ENCODE measurements at places on chromosomes 6 and 20.
A peak's percentile ranks its signal among the peaks of the same experiment; 100 is the strongest.

GRCh38 chr6:156601152-156602065 is 175.8 kb upstream of the ARID1B start:
- DNase-seq = no peak

DNA sequence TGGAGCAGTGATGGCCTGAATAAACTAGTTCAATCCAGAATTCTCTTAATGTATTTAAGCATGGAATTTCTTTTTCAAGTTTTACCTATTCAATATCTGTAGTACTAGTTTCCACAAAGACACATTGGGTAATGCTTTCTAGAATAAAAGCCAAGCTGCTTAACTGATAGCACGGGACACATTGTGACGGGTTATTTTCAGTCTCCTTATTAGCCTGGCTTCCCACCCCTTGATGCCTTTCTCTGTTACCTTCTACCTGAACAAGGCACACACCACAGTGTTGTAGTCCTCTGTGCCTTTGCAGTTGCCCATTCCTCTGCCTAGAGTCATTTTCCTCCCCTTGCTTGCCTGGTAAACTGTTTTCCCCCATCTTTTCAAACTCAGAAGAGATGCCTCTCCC is 139.1 kb downstream of the HDGFL1 start:
- no peak for DNase-seq

GRCh38 chr20:61287583-61288275 is 35.7 kb downstream of the CDH4 start:
- DNase-seq = no peak

DNA sequence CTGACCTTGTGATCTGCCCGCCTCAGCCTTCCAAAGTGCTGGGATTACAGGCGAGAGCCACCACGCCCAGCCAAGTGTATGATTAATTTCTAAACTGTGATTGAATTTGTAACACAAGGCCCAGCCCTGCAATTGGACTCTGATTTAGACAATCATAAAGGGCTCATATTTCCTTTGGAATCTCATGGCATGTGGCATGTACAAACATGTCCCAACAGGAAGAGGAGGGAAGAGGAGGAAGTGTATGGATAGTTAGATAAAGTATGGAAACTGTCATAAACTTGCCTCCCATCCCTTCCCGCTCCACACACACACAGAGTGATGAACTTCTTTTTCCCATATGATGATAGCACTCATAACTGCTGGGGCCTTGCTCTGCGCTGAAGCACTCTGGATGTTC is 27.2 kb upstream of the QKI start:
- no peak for DNase-seq

DNA sequence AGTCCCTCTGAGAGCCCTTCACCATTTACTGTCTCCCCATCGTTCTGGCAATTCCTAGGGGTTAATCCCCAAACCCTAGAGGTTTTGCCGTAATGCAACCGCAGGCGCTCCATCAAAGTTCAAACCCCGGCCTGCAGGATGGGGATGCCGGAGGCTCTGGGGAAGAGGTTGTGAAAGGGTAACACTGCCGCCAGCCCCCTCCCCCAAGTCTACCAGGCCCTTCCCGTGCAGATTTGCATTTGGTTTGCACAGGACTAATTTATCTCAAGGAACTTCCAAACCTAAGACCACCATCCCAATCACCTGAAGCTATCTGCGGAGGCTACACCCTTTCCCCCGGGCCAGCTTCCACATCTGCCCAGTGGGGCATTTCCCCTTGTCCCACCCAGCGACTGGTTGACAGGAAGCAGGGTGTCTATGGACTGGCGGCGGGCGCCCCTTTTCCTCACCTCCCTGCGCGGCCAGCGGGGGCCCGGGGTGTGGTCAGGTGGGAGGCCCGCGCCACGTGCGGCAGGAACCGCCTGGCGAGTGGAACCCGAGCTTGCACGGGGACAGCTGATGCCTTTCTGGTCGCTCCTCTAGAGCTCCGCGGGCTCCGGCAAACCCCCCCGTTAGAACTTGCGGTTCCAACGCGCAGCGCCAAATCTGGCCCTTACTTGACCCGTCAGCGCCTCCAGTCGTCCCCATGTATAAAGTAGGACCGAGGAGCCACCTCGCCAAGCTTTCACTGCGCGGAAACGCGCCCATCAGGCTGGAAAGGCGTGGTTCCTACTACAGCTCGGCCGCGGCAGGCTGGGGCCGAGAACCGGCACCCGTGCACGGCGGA is 9.4 kb upstream of the SLC4A11 start:
- DNase-seq = peak; percentile 30

- no peak for DNase-seq
Measured at GRCh38 chr20:22623211-22623610, 38.8 kb upstream of the FOXA2 start.

GRCh38 chr6:20605061-20605460 is 70.8 kb downstream of the CDKAL1 start:
- DNase-seq = no peak

- no peak for DNase-seq
Measured at GRCh38 chr6:150687508-150687907, 87.8 kb downstream of the PLEKHG1 start.

DNA sequence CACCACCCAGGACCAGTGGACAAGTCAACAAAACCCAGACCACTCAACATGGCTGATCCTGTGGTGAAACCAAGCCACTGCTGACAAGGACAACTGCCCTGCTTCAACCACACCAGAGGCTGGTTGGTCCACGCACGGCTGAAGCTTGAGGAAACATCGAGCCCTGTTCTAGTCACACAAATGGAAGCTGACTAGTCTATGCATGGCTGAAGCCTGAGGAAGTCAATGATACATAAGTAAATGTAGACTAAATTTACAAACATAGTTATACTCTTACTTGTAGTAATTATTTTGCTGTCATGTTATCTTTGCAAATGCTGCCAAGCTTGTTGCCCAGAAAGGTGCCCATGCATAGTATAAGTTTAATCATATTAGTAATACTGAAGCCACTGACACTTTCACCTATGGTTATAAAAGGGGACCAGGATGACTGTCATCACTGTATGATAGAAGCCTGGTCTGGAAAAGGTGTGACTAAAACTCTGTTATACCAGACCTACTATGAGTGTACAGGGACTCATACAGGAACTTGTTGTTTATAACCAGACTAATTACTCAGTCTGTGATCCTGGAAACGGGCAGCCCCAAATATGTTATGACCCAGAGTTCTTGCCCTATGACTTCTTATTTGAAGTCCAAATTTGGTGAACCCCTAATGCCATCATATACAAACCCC is 5.6 kb downstream of the IL22RA2 start:
- no peak for DNase-seq

DNA sequence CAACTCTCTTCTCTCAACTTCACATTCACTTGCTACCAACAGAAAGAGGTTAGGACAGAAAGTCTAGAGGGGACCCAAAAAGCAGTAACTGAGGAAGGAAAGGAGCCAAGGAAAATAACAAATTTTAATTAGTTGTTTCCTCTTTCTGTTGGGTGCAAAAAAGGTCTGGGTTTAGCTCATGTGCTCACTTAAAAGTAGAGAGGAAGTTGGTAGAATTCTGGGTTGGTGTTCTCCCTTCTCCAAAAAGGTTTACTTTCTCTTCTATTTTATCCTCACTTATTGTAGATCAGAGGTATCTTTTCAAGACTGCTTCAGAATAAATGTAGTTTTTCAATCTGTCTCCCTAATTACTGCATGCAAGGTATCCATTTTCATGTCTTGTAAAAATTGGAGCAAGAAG is 42.8 kb downstream of the MAP3K7 start:
- DNase-seq = no peak

GRCh38 chr6:35218021-35218420 is 4.3 kb downstream of the SCUBE3 start:
- DNase-seq = peak; percentile 59

- DNase-seq = peak; percentile 72
Measured at GRCh38 chr20:2879146-2879545, 5.9 kb downstream of the PTPRA start.

GRCh38 chr20:58818586-58819285 is 32.0 kb downstream of the GNAS-AS1 start:
- peak; percentile 96 for DNase-seq

DNA sequence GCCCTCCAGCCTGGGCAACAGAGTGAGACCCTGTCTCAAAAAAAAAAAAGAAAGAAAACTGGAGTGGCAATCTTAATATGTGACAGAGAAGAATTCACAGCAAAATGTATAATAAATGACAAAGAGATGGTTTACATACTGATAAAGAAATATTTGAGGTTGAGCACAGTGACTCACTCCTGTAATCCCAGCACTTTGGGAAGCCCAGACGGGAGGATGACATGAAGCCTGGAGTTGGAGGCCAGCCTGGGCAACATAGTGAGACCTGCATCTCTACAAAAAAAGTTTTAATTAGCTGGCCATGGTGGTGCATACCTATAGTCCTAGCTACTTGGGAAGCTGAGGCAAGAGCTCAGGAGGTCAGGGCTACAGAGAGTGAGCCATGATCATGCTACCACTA is 12.4 kb upstream of the DEFB118 start:
- no peak for DNase-seq

DNA sequence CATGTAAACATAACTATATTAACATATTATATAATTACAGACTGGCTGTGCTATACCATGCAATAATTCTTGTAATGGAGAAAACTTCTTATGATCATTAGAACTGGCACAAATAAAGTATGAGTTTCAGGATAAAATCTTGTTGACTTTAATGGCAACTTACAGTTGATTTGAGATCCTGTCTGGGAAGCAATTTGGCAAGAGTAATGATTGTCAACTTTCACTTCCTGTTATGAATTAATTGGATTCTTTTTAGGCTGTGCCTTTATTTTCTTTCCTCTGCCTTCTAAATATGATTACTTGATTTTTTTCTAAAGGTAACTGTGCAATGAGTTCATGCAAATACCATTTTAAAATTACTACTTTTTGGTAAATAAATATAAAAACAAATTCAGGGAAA is 158.1 kb upstream of the B3GAT2 start:
- no peak for DNase-seq

GRCh38 chr20:20457392-20458126 is 89.7 kb downstream of the INSM1 start:
- DNase-seq = peak; percentile 17

GRCh38 chr6:146709036-146709622 is 110.4 kb downstream of the ADGB start:
- no peak for DNase-seq

DNA sequence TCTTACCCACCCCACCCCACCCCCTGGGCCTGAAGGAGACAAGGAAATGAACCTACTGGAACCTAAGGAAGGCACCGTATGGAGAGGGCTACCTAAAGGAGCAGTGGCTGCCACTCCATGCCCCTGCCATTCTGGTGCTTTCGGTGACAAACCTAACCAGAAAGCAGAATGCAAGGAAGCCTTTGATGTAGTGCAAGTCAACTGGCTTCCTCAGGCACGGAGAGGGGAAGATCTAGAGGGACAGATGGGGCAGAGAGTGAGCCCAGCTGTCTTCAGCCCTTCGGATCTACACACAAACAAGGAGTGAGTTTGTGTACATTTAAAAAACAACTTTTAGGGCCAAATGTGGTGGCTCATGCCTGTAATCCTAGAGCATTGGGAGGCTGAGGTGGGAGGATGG is 39.5 kb downstream of the PPP1R16B start:
- DNase-seq = no peak

GRCh38 chr6:7401075-7401474 is 11.5 kb downstream of the RIOK1 start:
- no peak for DNase-seq

DNA sequence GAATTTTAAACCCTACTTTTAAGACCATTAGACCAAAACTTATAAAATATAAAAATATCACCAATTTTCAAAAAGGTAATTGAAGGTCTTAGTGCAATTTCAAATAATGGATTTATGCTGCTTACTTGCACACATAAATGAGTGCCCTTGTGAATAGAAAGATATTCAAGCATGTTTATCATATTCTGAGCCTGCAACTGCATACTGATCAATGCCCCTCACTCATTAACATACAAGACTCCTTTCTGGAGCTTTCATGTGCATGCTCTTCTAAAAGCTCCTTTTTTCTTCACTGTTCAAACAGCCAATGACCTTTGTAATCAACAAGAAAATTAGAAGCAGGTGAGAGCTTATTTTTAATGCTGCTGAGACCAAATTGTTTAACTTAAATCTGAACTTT is 1139.3 kb downstream of the HACE1 start:
- no peak for DNase-seq

GRCh38 chr6:40563111-40563510 is 24.1 kb downstream of the LRFN2 start:
- DNase-seq = no peak

- DNase-seq = no peak
Measured at GRCh38 chr6:159193923-159194322, 24.7 kb downstream of the FNDC1 start.

DNA sequence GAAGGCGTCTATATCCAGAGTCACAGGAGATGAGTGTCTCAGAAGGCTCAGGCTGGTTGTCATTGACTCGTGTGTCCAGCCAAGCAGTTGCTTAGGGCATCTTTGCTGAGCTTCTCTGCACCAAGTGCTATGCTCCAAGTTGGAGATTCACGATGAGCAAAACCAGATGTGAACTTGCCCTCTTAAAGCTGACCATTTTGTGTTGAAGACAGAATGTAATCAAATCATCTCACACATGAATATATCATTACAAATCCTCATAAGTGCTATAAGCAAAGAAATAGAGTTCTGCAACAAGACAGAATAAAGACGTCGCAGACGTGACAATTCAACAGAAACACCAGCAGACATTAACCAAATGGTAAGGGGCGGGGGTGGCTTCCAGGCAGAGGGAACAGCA is 103.9 kb downstream of the ALDH8A1 start:
- DNase-seq = no peak

DNA sequence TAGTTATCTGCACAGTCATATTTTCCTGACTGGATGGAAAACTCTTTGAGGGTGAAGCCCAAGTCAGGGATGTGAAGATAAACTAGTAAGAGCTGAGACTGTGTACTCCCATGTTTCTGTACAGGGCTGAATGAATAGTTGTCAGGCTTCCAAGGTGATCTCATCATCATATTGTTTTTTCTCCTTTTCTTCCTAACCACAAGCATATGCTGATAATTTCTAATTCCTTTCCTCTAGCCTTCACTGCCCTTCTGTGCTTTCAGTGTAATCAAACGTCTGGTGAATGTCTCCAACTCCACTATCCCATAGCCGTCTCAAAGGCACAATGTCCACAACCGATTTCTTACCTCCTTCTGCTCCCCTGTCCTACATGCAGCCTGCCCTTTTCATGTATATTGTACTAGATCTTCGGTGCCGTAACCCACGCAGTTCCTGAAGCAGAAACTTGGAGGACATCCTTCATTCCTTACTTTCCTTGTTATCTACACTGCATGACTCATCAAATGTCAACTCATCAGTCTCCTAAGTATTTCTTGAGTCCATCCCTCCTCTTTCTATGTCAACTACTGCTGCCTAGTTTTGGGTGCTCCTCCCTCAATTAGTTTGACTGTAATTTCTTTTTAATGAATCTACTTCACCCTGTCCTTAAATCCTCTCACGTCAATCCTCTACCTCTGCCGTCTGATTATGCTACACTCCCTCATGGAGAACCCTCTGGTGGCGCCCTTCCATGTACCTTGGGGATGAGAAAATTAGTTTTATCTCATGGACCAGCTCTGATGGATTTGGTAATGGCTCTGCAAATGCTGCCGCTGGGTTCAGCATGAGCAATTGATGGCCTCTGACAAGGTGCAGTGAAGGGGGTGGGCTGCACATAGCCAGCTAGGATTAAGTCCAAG is 21.9 kb downstream of the NCOA7 start:
- peak; percentile 95 for DNase-seq

Measured in fibroblast of skin of scalp (primary cell).